Right renal cortex interstitium (tissue), 3 donors: ENCODE measurements at places on chromosomes 6 and 20. TPM values are rescaled to one million over a fixed set of nuclear protein-coding genes. Genes with fewer than 3 reads are reported as not detected.

SCAF8 gene
- polyA plus RNA-seq: 56.0 TPM

TFAP2B gene
- 14.5 TPM for polyA plus RNA-seq

DNA sequence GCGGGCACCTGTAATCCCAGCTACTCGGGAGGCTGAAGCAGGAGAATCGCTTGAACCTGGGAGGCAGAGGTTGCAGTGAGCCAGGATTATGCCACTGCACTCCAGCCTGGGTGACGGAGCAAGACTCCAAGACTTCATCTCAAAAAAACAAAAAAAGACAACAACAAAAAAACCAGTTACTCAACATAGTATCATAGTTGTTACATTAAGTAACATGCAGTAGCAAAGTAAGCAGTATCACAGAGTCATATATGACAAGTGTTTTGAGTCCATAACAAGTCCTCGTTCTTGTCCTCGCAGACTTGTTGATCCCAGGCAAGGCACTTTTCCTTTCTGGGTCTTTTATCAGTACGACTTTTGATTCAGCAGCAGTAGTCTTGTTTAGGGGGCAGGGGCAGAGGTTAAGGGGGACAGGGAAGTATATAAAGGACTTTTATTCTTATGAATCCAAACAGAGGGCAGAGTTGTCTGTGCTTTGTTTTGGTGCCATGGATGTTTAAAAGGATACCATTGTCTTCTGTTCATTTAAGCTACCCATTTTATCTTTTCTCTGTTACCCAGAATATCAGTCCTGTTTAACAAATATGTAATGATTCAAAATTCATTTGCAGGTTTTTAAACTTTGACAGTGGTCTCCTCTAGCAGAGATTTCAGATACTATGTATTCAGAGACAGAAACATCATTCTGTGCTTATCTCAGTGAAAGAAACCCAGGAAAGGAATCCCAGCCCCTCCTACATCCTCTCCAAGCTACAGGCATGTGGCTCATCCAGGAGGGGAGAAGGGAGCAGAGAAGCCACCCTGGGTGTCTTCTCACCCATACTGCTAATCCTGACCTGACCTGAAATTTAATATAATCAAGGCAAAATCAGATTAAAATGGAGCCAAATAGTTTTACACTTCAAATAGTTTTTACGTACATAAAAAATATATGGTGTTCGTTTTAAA lies 137.9 kb upstream of the EDN1 start:
- no peak for DNase-seq

ERVFRD-1 gene
- 0.22 TPM for polyA plus RNA-seq

VPS52 gene
- 82.9 TPM for polyA plus RNA-seq

DNA sequence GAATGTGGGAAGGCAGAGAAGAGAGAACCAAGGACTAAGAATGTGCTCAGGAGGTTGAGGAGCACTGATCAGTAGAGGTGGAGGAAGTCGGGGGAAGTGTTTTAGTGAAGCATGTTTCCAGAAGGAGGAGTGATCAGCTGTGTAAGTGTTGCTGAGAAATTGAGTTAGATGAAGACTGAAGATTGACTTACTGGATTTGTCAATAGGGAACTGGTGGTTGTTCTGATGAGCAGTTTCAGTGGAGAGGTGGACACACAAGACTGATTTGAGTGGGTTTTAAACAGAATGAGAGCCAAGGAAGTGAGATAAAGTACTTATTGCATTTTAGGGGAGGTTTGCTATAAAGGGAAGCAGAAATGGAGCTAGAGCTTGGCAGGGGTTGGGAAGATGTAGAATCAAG lies 182.6 kb downstream of the CDKAL1 start:
- no peak for DNase-seq

NKX2-2 gene
- not detected for polyA plus RNA-seq

GRCh38 chr6:123363912-123364311 lies 272.8 kb downstream of the TRDN start:
- no peak for DNase-seq

DNA sequence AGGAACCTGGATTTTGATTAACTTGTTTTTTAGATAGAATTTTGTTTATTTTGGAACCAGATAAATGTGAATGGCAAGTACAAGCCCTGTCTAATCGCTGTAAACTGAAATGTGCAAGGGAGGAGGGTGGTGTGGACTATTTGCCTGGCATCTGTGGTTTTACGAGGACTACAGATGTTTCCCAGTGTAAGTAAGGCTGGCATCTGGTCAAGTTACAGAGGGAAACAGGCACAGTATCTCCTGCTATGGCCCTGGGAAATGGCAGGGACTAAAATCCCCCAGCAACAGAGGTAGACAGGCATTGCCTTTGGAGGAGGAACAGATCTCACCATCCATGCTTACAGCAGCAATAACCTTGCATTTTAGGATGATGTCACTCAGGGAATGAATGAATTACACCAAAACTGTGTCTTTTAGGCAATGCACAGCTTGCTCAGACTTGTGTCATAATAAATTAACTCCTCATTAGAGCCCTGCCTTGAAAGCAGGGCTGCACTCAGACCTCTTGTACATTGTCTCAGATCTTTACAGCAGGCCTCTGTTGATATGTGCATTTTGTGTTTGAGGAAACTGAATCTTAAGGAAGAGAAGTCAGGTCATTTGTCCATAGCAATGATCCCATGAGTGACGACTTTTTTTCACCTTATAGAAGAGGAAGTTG lies 96.2 kb downstream of the TCP11 start:
- DNase-seq: no peak

ATP6V1G2 gene
- 5.7 TPM for polyA plus RNA-seq

GRCh38 chr6:136753624-136754023 lies 38.7 kb downstream of the MAP3K5 start:
- DNase-seq: no peak

DNA sequence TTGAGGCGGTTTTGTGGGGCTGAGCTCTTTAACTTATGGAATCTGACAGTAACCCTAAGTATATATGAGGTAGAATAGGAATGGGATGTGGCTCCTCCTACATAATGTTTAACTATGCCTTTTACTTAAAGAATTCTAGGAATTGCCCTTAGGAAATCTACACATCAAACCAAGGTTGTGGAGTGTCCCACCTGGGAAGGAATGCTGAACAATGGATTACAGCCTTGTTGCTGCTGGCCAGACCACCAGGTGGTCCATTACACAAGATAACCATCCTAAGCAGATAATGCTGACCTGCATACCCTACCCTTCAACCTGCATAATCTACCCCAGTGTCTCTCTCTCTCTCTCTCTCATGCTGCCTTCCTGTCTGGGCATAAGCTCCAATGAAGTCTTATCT lies 35.0 kb upstream of the SLC22A16 start:
- DNase-seq: no peak

GRCh38 chr6:170081556-170081955 lies 209.3 kb downstream of the DLL1 start:
- no peak for DNase-seq

VARS1 gene
- 59.4 TPM for polyA plus RNA-seq
